ENCODE measurements at places on chromosomes 16 and 17.

DNA sequence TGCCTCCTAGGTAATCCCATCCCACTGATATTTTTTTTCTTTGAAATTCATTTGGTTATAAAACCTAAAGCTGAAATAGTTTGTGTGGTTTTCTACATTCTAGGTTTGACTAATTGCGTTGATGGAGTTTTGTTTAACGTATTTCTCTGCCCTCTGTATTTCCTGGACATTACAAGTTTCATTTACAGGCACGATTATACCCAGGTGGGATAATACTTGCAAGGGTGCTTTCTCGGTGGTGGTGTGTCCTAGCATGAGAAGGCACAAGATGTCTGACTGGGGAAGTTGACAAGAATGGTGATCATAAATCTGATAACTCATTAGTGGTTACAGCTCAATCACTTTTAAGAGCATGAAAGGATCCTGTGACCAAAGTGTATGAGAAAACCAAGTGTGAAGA lies 45.0 kb downstream of the DYNLRB2 start:
- DNase-seq, result no peak

DNA sequence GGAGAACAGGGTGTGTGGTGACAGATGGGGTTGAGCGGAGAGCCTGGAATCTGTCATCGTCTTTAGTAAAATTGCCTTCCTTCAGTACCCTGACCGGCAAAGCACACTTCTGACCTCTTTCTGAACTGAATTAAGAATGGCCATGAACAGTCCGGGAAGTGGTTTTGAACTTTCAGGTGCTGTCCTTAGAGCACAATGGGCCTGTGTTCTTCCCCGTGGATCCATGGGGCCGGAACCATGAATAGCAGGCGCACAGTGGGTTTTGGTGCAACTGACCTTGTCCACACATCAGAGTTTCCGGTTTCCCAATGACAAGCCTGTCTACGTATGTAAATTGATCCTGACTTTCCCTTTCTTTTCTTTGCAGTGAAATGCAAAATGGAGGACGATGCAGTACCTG lies 28.5 kb downstream of the GPRC5B start:
- DNase-seq, result no peak

DNA sequence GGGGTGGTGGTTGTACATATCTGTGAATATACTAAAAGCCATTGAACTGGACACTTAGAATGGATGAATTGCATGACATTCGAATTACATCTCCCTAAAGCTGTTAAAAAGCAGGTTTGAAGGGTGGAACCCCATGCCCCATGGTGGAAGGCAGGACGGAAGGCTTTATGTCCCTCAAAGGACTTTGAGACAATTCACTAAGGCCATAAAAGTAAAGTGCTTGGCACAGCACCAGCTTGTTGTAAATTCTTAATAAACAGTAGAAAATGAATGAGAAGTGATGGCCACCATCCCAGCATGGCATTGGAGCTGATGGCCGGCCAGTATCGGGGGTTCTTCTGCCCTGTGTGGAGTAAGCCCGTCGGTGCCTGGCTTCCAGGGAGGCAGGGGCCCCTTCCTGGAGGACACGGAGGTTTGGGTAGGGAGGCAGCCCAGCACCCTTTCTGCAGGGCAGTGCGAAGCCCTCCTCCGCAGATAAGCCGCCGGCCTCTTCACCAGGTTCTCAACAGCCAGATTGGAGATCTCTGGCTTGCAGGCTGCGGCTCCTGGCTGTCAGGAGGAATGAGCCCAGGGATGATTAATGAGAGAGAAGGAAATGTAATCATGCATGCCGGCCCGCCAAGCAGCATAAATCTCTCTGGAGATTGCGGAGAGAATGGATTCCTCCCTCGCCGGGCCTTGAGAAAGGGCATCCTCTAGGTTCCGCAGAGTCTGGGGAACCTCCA lies 346.9 kb downstream of the FOXL1 start:
- DNase-seq, result no peak

DNA sequence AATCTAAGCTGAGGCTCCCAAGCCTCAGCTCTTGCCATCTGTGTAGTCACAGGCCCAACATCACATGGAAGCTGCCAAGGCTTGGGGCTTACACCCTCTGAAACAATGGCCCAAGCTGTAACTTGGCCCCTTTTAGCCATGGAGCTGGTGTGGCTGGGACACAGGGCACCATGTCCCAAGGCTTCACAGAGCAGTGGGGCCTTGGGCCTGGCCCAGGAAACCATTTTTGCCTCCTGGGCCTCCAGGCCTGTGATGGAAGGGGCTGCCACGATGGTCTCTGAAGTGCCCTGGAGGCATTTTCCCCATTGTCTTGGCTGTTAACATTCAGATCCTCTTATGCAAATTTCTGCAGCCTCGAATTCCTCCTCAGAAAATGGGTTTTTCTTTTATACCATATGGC lies 952.3 kb upstream of the GOT2 start:
- DNase-seq, result no peak

DNA sequence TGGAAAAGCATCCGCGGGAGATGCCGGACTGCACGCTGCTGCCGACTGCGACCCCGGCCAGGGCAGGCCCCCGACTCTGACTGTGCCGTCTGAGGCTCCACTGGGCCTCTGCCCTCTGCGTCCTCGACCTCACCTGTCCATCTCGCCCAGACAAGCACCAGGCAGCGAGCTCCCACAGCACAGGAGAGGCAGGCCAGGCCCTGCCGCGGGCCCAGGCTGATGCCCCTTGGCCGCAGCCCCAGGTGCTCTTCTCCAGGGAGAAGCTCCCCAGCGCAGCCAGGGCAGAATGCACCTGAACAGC lies 98.1 kb upstream of the DNAH17 start:
- DNase-seq, result no peak

Data from CD4-positive, alpha-beta T cell treated with Interleukin-6 at 100 ng/mL for 8 hours (primary cell).